Activated naive CD8-positive, alpha-beta T cell treated with anti-CD3 and anti-CD28 coated beads, Interleukin-2, amount 10 ng/mL, durations not matched to agents 7 days and 5 days (primary cell): ENCODE measurements at places on chromosomes 5 and 9. TPM values are rescaled to one million over a fixed set of nuclear protein-coding genes. Genes with fewer than 3 reads are reported as not detected.

GRCh38 chr9:79477955-79478771 lies 93.6 kb upstream of the TLE4 start:
- H3K27me3 ChIP-seq, result no peaks in the 10 kb centered on the region
- H3K4me1 ChIP-seq, result peaks cover 16% of the 10 kb centered on the region
- no peak overlapping the region for H3K27ac ChIP-seq
- H3K4me3 ChIP-seq, result no peak overlapping the region

CHSY3 gene
- total RNA-seq, result not detected

DNA sequence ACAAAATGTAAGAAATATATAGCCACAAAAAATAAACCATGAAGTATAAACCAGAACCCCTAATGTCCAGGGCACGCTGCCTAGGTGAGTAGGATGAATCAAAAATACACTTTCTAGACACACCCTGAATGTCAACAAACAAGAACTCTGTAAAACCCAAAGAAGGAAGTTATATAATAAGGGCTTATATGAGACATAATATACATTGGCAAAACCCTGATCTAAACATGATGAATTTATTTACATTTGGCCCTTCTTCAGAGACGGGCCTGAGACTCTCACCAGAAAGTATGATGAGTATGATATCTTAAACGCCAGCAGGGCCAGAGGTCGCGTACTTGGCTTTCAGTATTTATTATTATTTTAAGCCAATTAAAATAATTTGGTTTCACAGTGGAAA lies 125.1 kb upstream of the FST start:
- H3K27ac ChIP-seq, result no peak overlapping the region
- no peaks in the 10 kb centered on the region for H3K4me1 ChIP-seq

DNA sequence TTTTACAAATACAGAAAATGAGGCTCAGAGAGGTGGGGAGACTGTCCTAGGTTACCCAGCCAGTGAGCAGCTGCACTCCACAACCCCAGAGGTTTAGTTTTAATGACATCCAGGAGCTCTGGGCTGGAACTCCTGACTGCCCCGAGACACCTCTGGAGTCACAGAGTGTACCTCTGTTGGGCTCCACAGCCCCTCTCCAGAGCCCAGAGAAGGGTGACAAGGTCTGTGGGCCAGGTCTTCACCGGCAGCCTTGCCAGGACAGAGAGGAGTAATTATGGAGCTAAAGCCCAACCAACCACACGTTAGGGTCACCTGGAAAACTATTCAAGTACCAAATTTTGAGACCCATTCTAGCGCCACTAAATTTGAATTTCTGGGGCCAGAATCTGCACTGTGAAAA lies 11.1 kb downstream of the CDX1 start:
- no peak for DNase-seq
- no peak overlapping the region for H3K27ac ChIP-seq
- H3K4me1 ChIP-seq, result no peaks in the 10 kb centered on the region
- H3K4me3 ChIP-seq, result no peak overlapping the region
- peaks cover 25% of the 10 kb centered on the region for H3K27me3 ChIP-seq

- peaks cover under 1% of the 10 kb centered on the region for H3K36me3 ChIP-seq
- no peak overlapping the region for H3K27ac ChIP-seq
- DNase-seq, result no peak
- peaks cover 14% of the 10 kb centered on the region for H3K4me1 ChIP-seq
- peaks cover 13% of the 10 kb centered on the region for H3K27me3 ChIP-seq
These were observed 195.1 kb upstream of the CDKN2B start for GRCh38 chr9:22204240-22204639.

- H3K4me1 ChIP-seq, result peaks cover 27% of the 10 kb centered on the region
- H3K27ac ChIP-seq, result peak overlapping the region; percentile 89
- no peaks in the 10 kb centered on the region for H3K27me3 ChIP-seq
- no peak for DNase-seq
These were observed 599 bp upstream of the MOCS2 start for GRCh38 chr5:53110156-53110555.

DNA sequence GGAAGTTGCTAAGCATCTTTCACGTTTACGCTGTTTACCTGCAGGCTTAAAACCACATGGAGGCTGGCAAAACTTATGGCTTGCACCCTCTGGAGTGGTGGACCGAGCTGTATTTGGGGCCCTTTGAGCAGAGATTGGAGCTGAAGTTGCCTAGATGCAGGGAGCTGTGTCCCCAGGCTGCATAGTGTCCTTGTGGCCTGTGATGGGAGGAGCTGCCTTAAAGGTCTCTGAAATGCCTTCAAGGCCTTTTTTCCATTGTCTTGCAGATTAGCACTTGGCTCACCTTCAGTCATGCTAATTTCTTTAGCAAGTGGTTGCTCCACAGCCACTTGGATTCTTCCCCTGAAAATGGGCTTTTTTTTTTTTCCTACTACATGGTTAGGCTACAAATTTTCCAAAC lies 81.5 kb upstream of the CHD1 start:
- no peaks in the 10 kb centered on the region for H3K27me3 ChIP-seq
- no peak overlapping the region for H3K27ac ChIP-seq
- no peak overlapping the region for H3K4me3 ChIP-seq
- H3K36me3 ChIP-seq, result peaks cover 2% of the 10 kb centered on the region
- no peaks in the 10 kb centered on the region for H3K4me1 ChIP-seq

CKMT2 gene
- total RNA-seq, result not detected

DNA sequence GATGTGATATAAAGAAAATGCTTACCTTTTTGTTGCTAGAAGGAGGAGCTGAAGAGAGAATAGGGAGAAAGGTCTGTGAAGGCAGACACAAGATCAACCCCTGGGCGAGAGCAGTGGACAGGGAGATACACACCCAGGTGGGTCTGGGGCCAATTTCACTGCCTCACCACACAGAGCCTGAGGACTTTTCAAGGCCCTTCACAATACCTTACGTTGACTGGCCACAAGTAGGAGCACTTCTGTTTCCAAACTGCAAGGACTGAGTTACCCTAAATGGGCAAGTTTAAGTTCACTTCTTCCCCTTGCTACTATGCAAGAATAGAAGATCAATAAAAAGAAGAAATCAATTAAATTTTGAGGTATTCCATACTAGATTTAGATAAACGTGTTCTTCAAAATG lies 174.5 kb upstream of the SLC12A2 start:
- no peaks in the 10 kb centered on the region for H3K4me1 ChIP-seq
- H3K27ac ChIP-seq, result no peak overlapping the region
- peaks cover 8% of the 10 kb centered on the region for H3K27me3 ChIP-seq
- no peak for DNase-seq
- H3K4me3 ChIP-seq, result no peak overlapping the region
